Globus pallidus (tissue), 1 donor: ENCODE measurements at places on chromosomes 11 and 22.

DNA sequence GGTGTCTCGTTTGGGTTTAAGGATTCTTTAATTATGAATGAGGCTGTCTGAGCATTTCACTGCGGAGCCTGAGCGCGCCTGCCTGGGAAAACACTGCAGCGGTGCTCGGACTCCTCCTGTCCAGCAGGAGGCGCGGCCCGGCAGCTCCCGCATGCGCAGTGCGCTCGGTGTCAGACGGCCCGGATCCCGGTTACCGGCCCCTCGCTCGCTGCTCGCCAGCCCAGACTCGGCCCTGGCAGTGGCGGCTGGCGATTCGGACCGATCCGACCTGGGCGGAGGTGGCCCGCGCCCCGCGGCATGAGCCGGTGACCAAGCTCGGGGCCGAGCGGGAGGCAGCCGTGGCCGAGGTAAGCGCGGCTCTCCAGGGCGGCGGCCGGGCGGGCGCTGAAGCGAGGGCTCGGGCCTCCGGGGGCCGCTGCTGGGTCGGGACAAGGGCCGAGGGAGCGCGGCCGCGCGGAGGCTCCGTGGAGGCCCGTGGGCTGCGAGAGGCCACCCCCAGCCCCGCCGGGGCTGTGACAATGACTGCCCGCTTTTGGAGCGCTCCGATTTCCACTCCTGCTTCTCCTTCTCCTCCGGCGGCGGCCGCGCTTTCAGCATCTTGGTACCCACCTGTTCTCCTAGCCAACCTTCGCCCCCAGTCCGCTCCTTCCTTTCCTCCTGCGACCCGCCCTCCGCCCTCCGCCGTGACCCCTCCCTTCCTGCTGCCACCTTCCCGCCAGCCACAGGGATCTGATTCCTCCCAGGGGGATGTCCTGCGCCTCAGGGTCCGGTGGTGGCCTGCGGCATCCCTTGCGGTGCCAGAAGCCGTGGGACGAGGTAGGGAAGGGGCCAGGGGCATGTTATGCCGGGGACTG, at the start of gene EXT2:
TSS of gene EXT2 (plus strand) at position 173 of the 854 bp plus-strand sequence. CDS start 12,035 bp downstream, outside the sequence.
- DNase-seq, result peak; percentile 83

- no peak for DNase-seq
Measured at GRCh38 chr22:47166446-47167016, 404.1 kb downstream of the TBC1D22A start.

DNA sequence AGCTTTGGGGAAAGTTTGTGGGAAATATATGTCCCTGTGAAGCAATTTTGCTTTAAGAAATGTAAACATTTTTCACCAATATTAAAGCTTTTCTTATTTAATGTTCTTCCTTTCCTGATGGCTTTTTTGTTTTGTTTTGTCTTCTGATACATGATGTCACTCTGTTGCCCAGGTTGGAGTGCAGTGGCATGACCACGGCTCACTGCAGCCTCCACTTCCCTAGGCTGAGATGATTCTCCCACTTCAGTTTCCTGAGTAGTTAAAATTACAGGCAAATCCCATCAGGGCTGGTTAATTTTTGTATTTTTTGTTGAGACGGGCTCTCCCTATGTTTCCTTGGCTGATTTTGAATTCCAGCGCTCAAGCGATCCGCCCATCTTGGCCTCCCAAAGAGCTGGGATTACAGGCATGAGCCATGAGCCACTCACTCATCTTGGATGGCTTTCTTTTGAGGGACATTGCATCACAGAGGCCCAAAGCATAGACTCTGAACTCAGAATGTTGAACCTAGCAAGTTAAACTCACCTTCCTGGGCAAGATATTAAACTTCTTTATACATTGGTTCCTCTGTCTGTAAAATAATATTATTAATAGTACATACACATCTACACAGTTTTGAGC, 651 bp upstream of the CARD16 start:
- no peak for DNase-seq

- no peak for DNase-seq
Measured at GRCh38 chr11:102263379-102264003, 53.8 kb upstream of the BIRC3 start.

- DNase-seq, result no peak
Measured at GRCh38 chr11:73420136-73420535, 43.9 kb downstream of the RELT start.

DNA sequence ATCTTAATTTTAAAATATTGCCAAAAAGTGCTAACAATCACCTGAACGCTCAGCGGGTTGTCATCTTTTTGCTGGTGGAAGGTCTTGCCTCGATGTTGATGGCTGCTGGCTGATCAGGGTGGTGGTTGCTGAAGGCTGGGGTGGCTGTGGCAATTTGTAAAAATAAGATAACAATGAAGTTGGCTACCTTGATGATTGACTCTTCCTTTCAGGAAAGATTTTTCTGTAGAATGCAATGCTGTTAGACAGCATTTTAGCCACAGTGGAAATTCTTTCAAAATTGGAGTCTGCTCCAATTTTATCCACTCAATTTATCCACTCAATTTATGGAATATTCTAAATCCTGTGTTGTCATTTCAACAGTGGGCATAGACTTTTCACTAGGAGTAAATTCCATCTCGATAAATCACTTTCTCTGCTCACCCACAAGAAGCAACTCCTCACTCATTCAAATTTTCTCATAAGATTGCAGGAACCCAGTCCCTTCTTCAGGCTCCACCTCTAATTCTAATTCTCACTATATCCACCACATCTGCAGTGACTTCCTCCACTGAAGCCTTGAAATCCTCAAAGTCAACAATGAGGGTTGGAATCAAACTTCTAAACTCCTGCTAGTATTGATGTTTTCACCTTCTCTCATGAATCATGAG, 78.8 kb downstream of the LINC01488 start:
- no peak for DNase-seq

GRCh38 chr11:66891851-66892660, 35.2 kb downstream of the LRFN4 start:
- DNase-seq, result no peak
